Activated naive CD8-positive, alpha-beta T cell treated with anti-CD3 and anti-CD28 coated beads, Interleukin-2, amount 10 ng/mL, durations not matched to agents 7 days and 5 days (primary cell): ENCODE measurements at places on chromosomes 13 and 19. TPM values are rescaled to one million over a fixed set of nuclear protein-coding genes. Genes with fewer than 3 reads are reported as not detected.

Gene EDNRB
- not detected for total RNA-seq

Gene ZNF442
- 2.6 TPM for total RNA-seq

Gene MBNL2
- 17.9 TPM for total RNA-seq

Gene KLK8
- not detected for total RNA-seq

Gene SIGLEC6
- total RNA-seq: not detected

Gene ADGRE3
- total RNA-seq: not detected

Gene SAFB2
- total RNA-seq: 131 TPM

Gene NFIX
- total RNA-seq: 2.5 TPM

Gene TMPRSS9
- total RNA-seq: not detected

Gene SBK2
- total RNA-seq: not detected

Gene S1PR5
- 4.7 TPM for total RNA-seq

Gene TLE6
- total RNA-seq: 5.4 TPM

Gene NDFIP2
- 6.7 TPM for total RNA-seq

Gene CYP2B6
- total RNA-seq: not detected

Gene ZNF296
- total RNA-seq: 4.8 TPM

Gene DOCK6
- 0.72 TPM for total RNA-seq

Gene TEX29
- 0.51 TPM for total RNA-seq

Gene FXYD1
- not detected for total RNA-seq

Gene ERICH6B
- total RNA-seq: not detected

Gene ATP4B
- not detected for total RNA-seq

Gene PROZ
- not detected for total RNA-seq

Gene SPRED3
- 1.8 TPM for total RNA-seq

Gene KLF2
- total RNA-seq: 172 TPM

Gene ARHGEF18
- total RNA-seq: 51.3 TPM

Gene GPC6
- not detected for total RNA-seq

Gene CEACAM16
- not detected for total RNA-seq

Gene ZFP30
- 18.9 TPM for total RNA-seq

Gene CD79A
- 28.0 TPM for total RNA-seq

Gene LSM7
- 111 TPM for total RNA-seq

Gene B3GNT3
- not detected for total RNA-seq

Gene CASP14
- total RNA-seq: not detected

Gene ZNF730
- total RNA-seq: 1.2 TPM

Gene FBXO17
- total RNA-seq: not detected

Gene SOX21
- total RNA-seq: not detected

Gene SPACA4
- not detected for total RNA-seq

Gene CD33
- total RNA-seq: 7.7 TPM

Gene OR7A5
- not detected for total RNA-seq

Gene RFPL4A
- total RNA-seq: not detected

Gene COX6B1
- 412 TPM for total RNA-seq

Gene FGF9
- total RNA-seq: 1.9 TPM

Gene CNFN
- total RNA-seq: not detected
